NCI-H1417 (cell line): ENCODE measurements at places on chromosomes 16 and 17.

GRCh38 chr17:48445248-48445620 lies 15.2 kb upstream of the SKAP1 start:
- DNase-seq, result no peak

GRCh38 chr17:31099016-31099415 lies 4.2 kb downstream of the NF1 start:
- DNase-seq, result no peak

DNA sequence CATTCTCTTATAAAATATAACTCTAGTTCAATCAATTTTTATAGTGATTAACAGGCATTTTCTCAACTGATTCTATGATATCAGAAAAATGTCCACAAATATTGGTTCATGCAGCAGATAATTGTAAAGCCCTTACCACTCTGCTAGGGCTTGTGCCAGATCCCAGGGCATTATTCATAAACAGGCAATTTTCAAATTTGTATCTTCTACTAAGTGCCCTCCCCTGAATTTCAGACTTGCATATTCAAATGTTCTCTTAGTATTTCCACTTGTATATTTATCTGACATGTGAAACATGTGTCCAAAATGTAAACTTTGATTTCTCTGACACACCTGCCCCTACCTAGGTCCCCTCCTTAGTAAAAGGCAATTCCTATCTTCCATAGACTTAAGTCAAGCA lies 9.3 kb downstream of the CPHXL2 start:
- DNase-seq, result no peak

- DNase-seq, result no peak
Observed at GRCh38 chr16:4689864-4690704, 3.3 kb upstream of the NUDT16L1 start.

- DNase-seq, result no peak
Observed at GRCh38 chr17:78255029-78255656, 23.7 kb downstream of the TMEM235 start.

DNA sequence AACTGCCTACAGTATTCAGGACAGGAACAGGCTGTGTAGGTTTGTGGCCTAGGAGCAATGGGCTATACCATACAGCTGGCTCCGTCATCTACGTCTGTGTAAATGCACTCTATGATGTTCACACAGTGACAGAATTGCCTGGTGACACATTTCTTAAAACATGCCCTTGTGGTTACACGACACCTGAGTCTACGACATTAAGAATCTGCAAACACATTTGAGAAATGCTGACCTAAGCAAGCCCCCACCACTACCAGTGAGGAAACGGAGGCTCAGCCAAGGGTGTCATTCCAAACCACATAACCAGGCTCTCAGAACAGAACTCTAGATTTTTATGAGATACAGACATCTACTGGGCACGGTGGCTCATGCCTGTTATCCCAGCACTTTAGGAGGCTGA lies 23.5 kb downstream of the USP36 start:
- DNase-seq, result no peak

DNA sequence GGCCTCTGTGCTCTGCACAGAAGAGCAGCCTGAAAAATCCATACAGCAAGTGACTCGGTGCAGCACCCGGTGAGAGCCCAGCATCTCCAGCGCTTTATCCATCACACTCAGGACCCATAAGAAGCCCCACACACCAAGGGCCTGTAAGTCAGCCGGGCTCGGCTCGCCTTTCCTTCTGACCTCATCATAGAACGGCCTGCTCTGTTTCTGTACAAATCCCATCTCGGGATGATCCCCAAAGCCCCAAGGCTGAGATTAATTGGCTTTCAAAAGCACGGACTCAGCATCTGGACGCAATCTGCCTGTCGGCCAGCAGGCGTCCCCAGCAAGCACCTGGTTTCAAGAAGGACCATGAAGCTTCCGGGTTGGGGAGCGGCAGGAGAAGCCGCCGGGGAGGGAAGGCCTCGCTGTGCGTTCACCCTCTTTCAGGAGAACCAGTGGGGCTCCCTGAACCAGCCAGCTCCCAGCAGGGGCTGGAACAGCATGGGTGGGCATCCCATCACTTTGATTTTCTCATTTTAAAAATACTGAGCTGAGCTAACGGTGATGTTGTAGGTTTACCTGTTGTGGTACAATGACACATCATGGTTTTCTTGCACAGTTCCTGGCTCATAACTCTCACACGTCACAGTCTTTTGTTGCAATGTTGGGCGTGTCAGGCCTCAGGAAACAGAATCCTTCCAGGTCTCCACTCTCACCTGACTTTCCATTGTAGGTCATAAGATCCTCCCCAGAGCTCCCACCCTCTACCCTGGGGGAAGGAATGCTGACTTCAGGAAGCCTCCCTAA lies 6.7 kb downstream of the CCDC57 start:
- DNase-seq, result peak; percentile 80

DNA sequence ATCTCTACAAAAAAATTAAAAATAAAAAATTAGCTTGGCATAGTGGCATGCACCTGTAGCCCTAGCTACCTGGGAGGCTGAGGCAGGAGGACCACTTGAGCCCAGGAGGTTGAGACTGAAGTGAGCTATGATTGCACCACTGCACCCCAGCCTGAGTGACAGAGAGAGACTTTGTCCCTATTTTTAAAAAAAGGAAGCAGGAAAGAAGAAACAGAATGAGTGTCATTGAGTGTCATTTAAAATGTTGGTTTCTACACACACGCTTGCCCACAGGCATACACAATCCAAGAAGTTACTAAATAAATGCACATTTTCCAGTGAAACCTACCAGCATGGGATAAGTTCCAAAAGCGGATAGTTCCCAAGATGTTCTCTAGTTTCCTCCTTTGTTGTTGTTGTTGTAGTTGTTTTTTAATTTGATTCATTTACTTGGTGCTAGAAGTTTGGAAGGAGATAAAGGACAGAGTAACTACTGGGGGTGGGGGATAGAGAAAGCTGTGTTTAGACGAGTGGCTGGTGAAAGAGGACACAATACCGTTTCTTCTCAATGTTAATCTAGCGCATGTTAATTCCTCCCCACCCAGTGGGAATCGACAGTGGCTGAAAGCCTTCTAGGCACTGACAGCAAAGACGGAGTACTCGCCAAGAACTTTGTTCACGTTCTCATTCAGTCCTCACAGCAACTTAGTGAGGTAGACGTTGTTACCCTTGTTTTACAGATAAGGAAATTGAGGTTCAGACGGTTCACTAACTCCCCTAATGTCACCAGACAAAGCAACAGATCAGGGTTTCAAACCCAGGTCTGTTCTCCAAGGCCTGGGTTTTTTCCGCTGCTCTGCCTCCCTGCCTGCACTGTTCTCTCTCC lies 17.3 kb downstream of the MRPS23 start:
- no peak for DNase-seq

DNA sequence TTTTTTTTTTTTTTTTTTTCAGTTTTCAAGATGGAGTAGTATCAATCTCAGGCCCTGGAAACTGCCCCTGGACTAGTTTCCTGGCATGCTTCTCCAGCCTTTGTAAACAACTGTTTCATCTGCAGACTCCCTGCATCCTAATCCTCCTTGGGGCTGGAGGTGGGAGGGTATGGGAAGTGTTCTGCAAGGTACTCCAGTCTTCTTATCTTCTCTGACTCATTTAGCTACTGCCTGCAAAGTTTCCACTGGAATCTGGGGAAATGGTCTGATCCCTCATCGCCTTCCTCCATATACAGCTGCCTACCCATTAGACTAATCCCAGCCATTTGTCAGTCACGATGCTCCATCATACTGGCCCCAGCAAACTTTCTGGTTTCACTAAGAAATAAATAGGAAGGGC lies 21.5 kb downstream of the COPZ2 start:
- DNase-seq, result peak; percentile 40

- DNase-seq, result peak; percentile 91
Observed at GRCh38 chr17:60641810-60642220, 35.8 kb upstream of the BCAS3 start.

DNA sequence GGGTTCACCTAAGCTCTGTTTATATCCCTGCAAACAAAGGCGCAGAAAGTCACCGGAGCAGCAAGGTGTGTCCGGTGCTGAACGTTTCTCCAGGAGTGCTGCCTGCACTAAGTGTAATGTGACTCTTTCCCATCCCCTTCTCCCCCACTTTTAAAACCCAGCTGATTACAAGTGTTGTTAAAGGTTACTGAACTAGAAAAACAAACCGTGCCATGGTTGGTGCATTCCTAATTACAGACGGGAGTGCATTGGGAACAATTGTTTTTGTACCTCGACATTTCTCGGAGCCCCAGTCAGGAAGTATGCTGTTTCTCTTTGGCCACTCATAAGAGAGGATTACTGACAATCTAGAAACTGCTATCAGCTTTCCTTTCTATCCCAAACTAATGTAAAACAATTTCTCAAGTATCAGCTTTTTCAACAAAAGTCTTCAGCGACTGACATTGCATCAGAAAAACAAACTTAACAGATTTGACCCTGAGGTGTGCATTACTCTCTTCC lies 441.0 kb upstream of the SALL1 start:
- peak; percentile 81 for DNase-seq

- DNase-seq, result no peak
Observed at GRCh38 chr16:62060089-62060488, 23.9 kb upstream of the CDH8 start.

- no peak for DNase-seq
Observed at GRCh38 chr17:73489333-73489732, 154.9 kb downstream of the SDK2 start.

- no peak for DNase-seq
Observed at GRCh38 chr16:81551821-81552304, 107.3 kb downstream of the CMIP start.

DNA sequence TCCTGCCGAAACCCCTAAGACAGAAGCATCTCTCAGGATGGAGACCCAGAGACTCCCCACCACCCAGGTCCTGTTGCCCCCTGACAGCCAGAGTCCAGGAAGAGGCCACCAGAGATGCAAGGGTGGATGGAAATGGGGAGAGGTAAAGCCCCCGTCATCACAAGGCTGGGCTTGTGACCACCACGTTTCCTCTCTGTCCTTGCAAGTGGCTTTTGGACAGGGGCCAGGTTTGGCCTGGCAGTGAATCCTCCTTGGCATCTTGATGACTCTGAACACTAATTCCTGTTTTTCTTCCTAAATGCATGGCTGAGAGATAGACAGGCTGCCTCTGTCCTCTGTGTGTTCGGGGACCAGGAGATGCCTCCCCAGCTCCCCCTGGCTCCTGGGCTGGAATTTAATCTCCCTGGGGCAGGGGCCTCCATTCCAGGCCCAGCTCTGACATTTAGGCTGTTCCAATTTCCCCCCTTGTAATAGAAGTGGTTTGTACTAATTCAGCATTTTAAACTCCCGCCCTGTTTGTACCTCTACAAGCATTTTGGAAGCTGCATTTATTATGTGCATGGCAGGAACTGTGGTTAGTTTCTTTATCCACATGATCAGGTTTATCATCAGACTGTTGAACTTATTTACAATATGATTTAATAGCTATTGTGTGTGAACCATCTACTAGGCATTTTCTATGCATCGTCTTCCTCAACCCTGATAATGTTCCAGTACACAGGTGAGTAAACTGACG lies 116.1 kb upstream of the IRX6 start:
- DNase-seq, result no peak

- peak; percentile 64 for DNase-seq
Observed at GRCh38 chr16:11407047-11407982, 62.1 kb downstream of the RMI2 start.

DNA sequence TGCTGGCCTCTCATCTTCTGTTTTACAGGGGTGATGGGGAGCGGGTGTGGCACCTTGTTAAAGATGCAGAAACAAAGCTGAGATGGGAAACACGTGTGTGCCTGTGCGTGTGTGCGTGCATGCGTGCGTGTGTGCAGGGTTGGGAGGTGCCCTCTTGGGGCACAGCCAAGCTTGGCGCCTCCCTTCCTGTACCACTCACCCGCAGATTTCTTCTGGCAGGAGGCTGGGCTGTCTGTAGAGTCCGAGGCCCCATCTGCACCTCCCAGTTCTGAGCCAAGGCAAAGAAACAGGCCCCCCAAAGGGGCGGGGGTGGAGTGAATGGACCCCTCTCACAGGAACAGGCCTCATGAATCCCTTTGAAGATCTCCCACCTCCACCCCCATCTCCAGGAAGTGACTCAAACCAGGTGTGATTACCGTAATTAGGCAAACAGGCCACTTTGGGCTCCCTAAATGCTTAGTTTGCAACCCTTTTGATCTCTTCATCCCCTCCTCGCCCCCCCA lies 20.9 kb downstream of the TNS4 start:
- DNase-seq, result peak; percentile 16

GRCh38 chr16:19835968-19836421 lies 48.7 kb downstream of the GPRC5B start:
- no peak for DNase-seq

DNA sequence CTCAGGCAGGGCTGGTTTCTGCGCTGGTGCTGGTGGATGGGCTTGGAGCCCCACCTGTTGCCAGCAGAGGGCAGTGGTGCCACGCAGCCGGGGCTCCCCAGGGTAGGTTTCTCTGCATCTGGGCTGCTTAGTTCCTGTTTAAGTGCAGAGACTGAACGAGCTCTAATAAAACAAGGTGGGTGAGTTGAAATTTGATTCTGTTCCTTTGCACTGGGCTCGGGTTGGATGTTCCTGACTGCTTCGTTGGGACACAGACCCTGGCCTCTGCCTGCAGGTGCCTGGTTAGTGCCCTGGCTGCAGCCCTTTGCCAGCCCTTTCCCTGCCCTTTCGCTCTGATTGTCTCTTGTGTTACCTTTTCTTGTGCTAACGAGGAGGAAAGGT lies 30.0 kb downstream of the TBCD start:
- peak; percentile 90 for DNase-seq

DNA sequence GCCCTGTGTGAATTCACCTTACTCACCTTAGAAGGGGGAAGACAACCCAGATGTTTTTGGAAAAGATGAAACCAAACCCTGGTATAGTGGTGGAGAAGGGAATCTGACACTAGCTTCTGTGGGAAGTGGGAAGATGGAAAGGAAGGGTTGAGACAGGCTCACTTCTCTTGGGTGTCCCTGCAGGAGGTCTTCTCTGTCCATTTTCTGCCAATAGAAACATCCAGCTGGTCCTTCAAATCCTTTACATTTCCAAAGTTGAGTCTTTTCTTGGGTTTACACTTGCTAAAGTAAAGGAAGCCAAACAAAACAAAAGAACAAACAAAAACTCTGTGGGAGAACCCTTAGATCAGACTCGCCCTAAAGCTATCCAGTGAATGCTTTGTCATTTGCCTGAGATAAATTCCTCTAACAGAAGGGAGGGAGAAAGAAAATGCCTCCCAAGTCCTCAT lies 10.2 kb downstream of the HOXB1 start:
- no peak for DNase-seq

DNA sequence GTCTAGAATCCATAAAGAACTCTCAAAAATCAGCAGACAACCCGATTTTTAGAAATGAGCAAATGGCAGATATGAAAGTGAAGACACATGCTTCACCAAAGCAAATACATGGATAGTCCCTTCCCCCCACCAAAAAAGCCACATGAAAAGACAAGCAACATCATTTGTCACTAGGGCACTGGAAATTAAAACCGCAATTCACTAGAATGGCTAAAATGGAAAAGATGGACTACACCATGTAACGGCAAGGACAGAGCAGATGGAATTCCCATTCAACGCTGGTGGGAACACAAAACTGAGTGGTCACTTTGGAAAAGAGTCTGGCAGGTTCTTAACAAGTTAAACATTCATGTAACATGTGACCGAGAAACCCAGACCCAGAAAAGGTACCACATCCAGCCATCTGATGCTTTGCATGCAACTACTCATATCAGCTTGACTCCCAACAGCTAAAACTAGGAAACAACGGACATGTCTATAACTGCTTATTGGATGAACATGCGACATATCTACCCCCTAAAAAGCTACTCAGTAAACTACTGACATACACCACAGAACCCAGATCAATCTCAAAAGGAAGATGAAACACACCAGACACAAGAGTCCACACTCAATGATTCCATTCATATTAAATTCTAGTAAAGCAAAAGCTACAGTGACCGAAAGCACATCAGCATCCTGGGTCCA lies 132.6 kb downstream of the ZNF778 start:
- DNase-seq, result no peak
